Prostate gland (tissue), 2 donors: ENCODE measurements at places on chromosomes 7 and 10. TPM values are rescaled to one million over a fixed set of nuclear protein-coding genes. Genes with fewer than 3 reads are reported as not detected.

DNA sequence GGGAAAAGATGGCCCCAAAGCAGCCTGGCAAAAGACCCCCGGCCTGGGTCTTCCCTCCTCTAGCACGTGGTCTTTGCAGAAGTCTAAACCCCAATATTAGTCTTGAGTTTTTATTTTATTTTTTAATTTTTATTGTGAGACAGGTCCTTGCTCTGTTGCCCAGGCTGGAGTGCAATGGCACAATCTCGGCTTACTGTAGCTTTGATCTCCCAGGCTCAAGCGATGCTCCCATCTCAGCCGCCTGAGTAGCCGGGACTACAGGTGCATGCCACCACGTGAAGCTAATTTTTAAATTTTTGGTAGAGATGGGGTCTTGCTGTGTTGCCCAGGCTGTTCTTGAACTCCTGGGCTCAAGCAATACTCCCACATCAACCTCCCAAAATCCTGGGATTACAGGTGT lies 40.3 kb upstream of the MXI1 start:
- no peak for DNase-seq

DNA sequence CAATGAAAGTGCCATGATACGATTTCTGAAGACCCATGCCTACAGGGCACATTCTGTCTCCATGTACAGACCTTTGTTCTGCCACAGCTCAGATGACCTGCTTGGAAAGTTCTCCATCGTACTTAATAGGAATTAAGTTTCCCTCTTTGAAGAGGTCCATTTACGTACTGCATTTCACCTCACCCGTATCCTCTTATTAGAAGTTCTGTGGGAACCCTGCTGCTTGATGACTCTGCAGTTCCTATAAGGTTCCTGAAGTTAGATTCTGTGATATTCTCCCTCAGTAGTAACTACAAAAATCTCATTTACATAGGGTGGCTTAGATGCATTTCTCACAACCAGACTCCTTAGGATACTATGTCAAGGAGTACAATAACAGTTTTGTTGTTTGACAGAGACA lies 50.9 kb downstream of the MINDY3 start:
- no peak for DNase-seq

GRCh38 chr7:29196971-29197595 lies 2.5 kb downstream of the CHN2 start:
- DNase-seq = no peak

- DNase-seq = no peak
Measured at GRCh38 chr7:37786741-37787569, 61.4 kb upstream of the NME8 start.

GRCh38 chr7:104967595-104967994 lies 46.4 kb upstream of the KMT2E start:
- no peak for DNase-seq

DNA sequence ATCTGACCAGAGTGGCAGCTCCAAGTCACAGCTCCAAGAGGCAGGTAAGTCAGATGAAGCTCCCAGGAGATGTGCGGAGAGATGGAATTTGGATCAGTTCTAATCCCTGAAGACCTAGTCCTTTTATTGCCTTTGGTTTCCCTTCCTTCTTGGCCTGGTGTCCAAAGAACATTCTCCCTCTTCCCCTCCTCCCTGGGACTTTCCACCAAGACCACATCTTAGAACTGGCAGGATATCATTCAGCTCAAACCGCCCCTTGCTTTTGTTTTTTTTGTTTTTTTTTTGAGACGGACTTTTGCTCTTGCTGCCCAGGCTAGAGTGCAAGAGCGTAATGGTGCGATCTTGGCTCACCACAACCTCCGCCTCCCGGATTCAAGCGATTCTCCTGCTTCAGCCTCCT lies 190.8 kb downstream of the GFRA1 start:
- DNase-seq = no peak

- DNase-seq = no peak
Measured at GRCh38 chr10:60417901-60418300, 28.2 kb upstream of the ANK3 start.

Gene HOXA9
- 14.7 TPM for total RNA-seq

Gene SH2D4B
- total RNA-seq = 0.40 TPM

Gene RNF133
- 3.2 TPM for total RNA-seq
